ENCODE measurements at places on chromosomes 16 and 17.

GRCh38 chr17:31843070-31843745 is 15.8 kb downstream of the COPRS start:
- no peak for DNase-seq

- no peak for DNase-seq
These were observed 11.2 kb upstream of the WFIKKN1 start for GRCh38 chr16:619476-620100.

DNA sequence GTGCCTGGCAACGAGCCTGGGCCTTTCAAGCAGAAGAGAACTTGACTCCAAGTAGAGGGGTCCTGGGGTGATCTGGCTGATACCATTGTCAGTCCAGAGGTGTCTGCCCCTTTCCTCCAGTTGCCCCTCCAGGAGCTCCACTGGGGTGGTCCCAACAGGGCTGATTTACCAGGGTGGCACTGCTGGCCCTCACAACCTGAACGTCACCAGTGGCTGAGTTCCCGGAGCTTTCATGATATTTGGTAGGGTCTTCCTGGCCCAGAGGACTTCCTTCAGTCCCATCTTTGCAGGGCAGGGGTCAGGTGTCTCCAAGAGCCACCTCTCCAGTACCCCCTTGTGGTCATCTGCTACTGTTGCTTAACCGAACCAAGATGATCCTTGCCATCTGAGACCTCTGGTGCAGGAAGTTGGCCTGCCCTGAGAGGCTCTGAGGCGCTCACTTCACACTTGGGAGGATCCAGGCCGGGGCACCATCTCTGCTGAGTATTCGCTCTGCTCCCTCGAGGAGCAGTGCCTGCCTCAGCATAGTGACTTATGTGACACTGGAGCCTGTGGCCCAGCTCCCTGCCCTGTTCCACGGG is 3.5 kb downstream of the LIMD2 start:
- DNase-seq = no peak

GRCh38 chr16:30901201-30902028 is 5.0 kb downstream of the CTF1 start:
- no peak for DNase-seq

- DNase-seq = no peak
These were observed 10.5 kb downstream of the CBFB start for GRCh38 chr16:67039260-67040020.

DNA sequence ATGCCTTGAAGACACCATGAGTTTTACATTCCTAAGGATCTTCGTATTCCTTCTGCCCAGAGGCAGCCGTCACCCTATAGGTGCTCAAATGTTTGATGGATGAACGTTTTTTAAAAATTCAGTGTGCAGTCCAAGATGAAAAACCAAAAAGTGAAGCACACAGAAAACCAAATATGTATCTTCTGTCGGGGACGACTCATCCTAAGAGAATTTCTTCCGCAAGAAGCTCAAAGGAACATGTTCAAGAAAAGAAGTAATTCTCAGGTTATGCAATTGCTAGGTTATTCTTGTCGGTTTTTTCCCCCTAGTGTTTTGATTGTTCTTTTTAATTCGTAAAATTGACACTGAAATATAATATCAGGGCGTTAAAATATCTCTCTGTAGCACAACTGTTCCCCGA is 1.4 kb downstream of the CENPV start:
- DNase-seq = peak; percentile 24

DNA sequence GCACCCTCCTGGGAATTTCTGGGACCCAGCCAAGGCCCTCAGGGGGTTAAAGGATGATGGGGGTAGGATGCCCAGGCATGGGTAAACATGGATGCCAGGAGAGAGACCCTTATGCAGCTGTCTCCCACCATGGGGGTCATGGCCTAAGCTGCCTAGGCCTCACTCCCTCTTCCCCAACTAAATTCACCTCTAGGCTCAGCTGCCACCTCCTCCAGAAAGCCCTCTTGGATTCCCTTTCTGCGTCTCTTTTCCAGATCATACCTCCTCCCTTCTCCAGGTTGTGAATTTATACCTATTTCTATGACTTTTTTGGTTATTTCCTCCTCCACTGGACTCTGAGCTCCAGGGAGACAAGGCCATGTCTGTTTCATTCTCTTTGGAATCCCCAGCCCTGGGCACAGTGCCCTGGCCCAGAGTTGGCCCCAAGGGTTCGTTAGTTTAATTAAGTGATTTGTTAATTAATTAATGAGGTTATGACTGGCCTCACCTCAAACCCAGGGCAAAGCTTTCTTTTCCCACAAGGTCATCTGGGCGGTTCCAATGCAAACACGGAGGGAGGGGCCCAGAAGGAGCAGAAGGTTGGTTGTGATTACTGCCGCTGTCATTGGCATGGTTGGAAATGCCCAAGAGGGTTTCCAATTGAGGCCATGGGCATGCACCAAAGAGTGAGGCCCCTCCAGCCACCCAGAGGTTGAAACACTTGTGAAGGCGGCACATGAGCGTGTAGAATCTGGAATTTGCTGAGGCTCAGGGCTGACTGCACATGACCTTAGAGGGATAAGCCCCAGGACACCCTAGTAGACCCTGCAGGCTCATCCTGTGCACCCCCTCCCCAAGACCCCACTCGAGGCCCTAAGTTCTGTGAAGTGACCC is 6.9 kb upstream of the KRT17 start:
- DNase-seq = no peak

DNA sequence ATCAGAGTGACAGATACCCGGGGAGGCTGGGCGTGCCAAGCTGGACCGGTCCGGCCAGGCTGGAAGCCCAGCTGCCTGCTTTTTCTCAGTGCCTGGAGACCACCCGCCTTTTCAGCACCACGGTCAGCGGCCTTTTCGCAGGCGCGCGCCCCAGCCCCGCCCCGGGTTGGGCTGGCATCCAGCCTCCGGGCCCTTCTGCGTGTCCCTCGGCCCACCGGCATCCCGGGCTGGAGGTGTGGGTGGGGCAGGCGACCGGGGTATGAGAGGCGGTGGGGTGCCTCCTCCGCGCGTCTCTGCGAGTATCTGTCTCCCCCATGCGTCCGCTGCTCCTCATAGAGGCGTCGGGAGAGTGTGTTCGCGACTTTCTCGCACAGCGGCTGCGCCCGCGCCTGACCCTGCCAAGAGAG is 102.5 kb downstream of the MRM1 start:
- DNase-seq = no peak

DNA sequence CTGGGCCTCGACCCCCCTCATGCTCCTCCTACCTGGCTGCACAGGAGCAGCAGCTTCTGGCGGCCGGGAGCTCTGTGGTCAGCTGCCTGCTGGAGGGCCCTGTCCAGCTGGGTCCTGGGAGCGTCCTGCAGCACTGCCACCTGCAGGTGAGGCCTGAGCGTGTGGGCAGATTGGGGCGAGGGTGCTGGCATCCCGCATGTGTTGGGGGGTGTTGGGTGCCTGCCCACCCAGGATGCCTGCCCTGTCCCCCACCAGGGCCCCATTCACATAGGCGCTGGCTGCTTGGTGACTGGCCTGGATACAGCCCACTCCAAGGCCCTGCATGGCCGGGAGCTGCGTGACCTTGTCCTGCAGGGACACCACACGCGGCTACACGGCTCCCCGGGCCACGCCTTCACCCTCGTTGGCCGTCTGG is 16.5 kb downstream of the FCSK start:
- no peak for DNase-seq

GRCh38 chr17:14813649-14814370 is 451.3 kb downstream of the PMP22 start:
- no peak for DNase-seq

DNA sequence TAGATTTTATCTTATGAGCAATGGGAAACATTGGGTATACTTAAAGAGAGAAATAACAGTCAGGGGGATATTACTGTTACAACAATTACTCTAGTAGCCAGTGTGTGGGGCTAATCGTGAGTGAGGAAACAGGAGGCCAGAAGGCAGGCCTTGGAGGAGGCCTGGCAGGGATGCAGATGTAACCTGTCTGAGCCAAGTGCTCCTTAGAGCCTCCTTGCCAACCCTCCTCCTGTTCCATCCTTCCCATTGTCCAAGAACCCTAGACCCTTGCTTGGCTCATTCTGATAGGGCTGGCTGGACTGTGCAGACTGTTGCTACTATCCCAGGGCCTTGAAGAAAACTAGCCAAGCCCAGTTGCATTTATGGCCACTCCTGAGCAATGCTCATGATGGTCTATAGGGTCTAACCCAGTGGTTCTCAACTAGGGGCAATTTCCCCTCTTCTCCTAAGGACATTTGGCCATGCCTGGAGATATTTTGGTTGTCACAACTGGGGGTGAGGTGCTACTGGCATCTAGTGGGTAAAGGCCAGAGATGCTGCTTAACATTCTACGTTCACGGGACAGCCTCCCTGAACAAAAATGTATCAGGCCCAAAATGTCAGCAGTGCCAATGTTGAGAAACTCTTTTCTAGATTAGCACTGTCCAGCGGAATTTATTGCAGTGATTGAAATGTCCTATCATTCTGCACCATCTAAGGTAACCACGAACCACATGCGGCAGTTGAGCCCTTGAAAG is 24.4 kb upstream of the WSCD1 start:
- DNase-seq = no peak

DNA sequence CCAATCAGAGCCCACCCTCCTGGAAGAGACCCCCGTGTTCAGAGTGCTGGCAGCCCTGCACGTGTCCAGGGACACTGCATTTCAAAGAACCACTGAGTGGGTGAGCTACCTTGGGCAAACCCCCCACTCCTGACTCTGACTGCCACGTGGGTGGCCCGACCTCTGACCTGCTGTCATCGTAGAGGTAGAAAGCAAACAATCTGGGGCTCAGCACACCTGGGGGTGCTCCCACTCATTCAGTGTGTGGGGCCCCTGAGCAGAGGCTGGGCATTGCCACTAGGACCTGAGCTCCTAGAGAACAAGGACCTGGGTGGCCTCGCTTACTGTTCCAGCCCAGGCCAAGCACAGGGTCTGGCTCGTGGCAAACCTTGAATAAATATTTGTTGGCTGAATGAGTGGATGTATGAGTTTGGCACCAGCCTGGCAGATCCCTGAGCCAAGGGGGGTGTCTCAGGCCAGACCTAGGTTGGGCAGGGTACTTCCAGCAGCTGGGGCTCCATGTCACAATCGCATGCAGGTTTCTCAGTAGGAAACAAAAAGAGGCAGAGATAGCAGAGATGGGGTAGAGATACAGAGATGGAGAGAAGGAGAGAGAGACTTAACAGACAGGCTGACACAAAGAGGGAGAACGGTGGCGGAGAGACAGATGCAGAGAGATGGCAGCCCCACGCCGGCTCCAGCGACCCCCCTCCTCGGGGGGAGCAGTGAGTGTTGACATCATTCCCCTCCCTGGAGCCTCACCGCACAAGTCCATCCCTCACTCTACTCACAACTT is 5.4 kb upstream of the DRC7 start:
- DNase-seq = no peak

GRCh38 chr16:74673876-74674275 is 7.2 kb upstream of the RFWD3 start:
- no peak for DNase-seq

GRCh38 chr16:12501707-12502457 is 301.8 kb downstream of the CPPED1 start:
- DNase-seq = no peak
